ENCODE measurements at places on chromosomes 1 and 21.

DNA sequence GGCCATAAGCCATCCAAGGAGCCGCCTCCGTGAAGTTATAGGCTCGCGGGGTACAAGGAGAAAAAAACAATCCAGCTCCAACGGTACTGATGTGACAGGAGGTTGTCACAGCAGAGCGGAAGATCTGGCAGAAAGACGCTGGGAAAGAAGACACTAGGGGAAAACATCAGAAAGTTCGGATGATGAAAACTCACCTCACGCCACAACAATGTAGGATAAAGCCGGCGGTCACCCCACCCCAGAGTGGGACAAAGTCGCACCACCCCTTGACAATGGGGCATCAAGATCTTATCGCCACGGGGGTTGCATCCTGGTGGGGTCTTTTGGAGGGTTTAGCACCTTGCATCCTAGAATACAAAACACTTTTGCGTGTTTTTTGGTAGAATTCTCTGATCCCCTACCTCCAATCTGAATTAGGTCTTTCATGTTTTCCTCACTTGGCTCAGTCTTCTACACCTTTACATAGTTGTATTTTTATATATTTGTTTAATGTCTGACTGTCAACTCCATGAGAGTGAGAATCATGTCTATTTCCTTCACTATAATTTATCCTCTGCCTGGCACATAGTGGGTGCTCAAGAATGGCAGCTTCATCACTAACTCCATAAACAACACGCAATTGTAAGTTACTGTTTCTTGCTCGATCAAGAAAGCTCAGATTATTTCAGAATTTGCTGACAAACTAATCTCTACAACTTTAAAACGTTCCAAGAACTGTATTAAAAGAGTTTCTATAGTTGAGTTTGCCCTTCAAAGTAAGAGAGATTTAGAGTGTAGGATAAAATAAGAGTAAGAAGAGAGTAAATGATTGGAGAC, 611 bp upstream of the ZSWIM5 start:
- no peak for DNase-seq

- DNase-seq: no peak
These were observed 671.9 kb downstream of the ADGRL2 start for GRCh38 chr1:82472489-82473131.

GRCh38 chr1:64881281-64881680, 85.1 kb downstream of the JAK1 start:
- DNase-seq: no peak

DNA sequence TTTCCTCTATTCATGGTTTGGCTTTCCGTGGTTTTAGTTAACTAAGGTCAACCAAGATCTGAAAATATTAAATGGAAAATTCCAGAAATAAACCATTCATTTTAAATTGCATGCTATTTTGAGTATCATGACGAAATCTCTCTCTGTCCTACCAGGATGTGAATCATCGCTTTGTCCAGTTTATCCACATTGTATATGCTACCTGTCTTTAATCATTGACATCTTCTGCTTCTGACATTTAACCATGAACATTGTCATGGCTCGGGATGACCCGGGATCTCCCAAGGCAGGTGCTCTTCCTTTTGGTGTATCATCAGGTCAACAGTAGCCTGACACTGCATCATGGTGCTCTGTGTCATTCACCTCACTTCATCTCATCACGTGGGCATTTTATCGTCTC, 125.5 kb upstream of the HNRNPU start:
- DNase-seq: no peak

GRCh38 chr1:115076384-115076915, 12.9 kb downstream of the TSPAN2 start:
- DNase-seq: no peak

DNA sequence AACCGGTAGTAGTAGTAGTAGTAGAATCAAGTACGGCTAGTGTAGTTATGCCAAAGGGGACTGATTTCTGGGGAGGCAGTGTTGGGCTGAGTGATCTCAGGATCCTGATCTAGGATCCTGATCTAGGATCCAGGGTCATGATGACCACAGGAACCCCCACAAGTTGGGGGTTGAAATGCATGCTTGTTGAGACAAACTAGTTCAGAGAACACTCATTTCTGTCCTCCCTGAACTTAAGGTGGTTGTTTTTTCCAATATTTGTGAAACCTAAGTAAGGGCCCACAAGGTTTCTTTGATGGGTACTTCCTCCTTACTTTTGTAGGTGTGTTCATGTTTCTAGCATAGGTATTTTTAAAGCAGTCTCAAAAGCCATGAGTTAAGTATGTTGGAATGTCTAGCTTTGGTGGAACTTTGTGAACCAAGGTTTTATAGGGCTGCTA, 33.9 kb upstream of the PDC start:
- no peak for DNase-seq

GRCh38 chr1:226994586-226995364, 54.7 kb downstream of the COQ8A start:
- DNase-seq: no peak

All from muscle of back (tissue), 13 donors.